ENCODE measurements at places on chromosomes 12 and 14. TPM values are rescaled to one million over a fixed set of nuclear protein-coding genes. Genes with fewer than 3 reads are reported as not detected.

The SMOC1 gene
- 1.8 TPM for total RNA-seq

The TMEM120B gene
- 9.1 TPM for total RNA-seq

The CLEC2A gene
- total RNA-seq, result not detected

The CBLN3 gene
- 0.65 TPM for total RNA-seq

The SERPINA4 gene
- total RNA-seq, result not detected

The ACSS3 gene
- total RNA-seq, result 25.8 TPM

- DNase-seq, result peak; percentile 58
These were observed 57.8 kb downstream of the GALNT16 start for GRCh38 chr14:69317780-69318179.

GRCh38 chr14:27199272-27199671, 601.4 kb upstream of the NOVA1 start:
- DNase-seq, result no peak

DNA sequence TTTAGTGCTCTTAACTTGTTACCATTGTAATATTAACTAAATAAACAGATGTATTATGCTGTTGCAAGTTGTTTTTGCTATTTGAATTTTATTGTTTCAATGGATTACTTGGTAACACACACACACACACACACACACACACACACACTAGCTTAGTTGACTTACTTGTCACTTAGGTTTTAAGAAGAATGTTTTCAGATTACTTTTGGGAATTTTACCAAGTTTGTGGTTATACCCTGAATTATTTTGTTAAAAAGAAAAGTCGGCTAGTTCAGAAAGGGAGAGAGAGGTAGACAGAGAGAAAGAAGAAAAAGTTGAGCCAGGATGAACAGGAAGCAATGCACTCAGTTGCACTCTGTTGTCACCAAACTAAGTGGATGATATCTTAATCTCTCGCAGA, 5.3 kb downstream of the SSTR1 start:
- no peak for DNase-seq

DNA sequence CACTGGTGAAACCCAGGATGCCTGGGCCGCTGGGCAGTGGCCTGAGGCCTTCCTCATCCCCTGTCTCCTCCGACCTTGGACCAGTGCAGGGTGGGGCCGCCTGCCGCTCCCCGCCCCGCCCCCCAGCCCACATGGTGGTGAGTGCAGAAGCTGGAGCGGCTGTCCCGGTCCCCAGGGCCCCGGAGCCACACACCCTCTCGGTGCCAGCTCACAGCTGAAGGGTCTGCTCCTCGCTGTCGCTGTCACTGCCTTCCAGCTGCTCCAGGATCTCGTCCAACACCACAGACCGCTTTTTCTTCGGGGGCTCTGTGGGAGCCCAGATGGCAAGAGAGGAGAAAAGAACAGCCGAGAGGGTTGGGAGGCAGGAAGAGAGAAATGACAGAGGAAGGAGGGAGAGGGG, 143.1 kb downstream of the RBM19 start:
- no peak for DNase-seq

DNA sequence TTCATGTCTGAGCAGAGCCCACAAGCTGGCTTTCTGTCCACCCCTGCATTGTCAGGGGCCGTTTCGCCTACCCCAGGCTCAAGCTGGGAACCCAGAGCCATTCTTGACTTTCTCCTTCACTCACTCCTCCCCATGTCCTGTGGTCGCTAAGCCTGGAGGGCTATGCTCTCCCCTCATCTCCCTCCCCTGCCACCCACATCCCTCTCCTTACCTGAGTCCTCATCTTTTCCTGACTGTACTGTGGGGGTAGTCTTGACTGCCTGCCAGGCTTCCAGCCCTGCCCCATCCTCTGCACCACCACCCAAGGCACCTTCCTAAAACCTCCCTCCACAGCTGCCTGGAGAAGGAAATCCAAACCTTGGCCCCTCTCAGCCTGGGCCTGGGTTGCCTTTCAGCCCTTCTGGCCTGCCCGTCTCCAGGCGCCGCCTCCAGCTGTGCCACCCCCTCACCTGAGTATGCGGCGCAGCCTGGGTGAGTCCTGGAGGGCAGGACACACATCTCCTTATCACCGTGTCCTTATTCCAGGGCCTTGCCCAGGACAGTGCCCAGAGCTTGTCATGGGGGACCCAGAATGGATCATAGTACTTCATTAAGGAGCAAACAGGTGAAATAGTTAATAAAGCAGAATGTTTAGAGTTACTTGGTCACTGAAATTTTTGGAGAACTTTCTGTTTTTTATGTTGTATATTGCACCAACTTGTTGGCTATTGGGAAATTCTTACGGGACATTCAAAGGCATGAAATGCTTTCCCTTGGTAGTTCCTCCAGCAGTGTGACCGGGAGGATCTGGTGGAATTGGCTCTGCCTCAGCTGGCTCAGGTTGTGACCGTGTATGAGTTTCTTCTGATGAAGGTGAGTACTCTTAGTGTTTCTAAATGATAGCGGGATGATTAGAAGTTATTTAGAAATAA, 14.5 kb downstream of the ZNF839 start:
- DNase-seq, result no peak

DNA sequence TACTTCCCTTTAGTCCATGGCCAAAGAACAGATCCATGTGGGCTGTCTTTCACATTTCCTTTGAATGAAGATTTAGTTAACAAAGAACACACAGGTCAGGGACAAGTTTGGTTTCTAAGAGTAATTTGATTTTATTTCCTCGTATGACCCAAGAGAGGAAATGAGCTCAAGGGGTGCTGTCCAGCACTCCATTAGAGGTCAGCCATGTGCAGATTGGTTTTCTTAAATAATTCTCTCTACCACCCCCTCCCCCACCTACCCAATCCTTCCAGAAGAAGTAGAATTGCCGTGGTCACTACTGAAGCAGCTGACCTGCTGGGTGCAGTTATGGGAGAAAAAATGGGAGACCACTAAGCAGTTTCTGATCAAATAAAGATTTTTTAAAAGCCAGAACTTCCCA, 13.9 kb upstream of the OAS1 start:
- no peak for DNase-seq

DNA sequence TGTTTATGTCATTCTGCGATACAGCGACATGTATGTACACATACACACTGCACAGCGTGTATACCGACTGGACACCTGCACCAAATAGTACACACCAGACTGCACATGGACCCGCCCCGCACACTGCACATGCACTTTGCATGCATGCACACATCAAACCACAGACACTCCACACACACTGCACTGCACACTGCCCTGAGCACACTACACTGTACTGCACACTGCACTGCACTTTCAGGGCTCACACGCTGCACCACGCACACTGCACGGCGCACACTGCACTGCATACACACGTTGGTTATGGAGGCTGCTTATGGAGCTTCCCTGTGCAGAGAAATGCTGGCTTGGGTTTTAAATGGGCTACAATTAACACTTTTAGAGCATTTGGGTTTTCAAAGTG, 1.6 kb downstream of the PAPLN start:
- DNase-seq, result no peak

GRCh38 chr12:47938093-47938492, 25.3 kb upstream of the TMEM106C start:
- no peak for DNase-seq
